Left forelimb (tissue), 1 donor: ENCODE measurements at places on chromosomes 12 and 14.

DNA sequence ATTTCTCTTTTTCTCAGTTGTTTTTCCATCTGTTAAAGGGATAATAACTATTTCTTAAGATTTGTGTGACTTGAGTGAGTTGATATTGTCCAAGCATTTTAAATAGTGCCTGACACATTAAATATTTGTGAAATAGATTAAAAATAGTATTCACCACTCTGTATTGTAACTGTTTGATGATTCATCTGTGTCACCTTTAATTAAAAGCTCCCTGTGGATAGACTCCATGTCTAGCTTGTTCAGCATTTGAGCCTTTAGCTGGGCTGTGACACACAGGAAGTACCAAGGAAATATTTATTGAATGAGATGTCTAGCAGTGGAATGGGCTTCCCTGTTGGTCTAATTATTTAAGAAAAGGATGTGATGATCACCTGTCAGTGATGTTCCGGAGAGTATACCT is 1.8 kb upstream of the GLIPR1L2 start:
- DNase-seq, result no peak

- DNase-seq, result no peak
These were observed 72.3 kb upstream of the KRAS start for GRCh38 chr12:25322918-25323531.

- DNase-seq, result no peak
These were observed 20.2 kb upstream of the P2RX4 start for GRCh38 chr12:121189619-121190155.

GRCh38 chr12:130394906-130395305 is 57.2 kb downstream of the PIWIL1 start:
- no peak for DNase-seq

DNA sequence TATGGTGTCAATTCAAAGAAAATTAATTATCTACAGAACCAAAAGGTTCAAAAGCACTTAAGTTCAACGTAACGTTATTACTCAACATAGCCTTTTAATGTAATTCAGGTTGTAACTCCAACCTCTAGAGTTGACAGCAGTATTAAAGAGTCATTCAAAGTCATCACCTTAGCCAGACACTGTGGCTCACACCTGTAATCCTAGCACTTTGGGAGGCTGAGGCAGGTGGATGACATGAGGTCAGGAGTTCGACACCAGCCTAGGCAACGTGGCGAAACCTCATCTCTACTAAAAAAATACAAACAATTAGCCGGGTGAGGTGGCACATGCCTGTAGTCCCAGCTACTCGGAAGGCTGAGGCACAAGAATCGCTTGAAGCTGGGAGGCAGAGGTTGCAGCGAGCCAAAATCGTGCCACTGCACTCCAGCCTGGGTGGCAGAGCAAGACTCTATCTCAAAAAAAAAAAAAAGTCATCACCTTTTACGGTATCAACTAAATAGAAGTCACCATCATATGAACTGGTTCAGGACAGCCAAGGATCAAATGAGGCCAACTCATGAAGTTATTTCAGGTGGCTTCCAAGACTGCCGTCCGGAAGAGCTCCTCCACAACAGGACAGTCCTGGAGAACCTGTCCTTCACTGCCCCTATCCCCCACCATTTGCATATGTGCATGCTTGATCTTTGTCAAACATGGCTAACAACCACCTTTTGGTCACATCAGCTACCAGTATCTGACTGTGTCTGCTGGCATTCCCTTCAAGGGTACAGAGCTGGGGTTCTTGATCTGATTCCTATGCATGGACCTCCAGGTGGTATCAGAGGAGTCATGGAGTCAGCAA is 4.2 kb downstream of the PPTC7 start:
- DNase-seq, result no peak

DNA sequence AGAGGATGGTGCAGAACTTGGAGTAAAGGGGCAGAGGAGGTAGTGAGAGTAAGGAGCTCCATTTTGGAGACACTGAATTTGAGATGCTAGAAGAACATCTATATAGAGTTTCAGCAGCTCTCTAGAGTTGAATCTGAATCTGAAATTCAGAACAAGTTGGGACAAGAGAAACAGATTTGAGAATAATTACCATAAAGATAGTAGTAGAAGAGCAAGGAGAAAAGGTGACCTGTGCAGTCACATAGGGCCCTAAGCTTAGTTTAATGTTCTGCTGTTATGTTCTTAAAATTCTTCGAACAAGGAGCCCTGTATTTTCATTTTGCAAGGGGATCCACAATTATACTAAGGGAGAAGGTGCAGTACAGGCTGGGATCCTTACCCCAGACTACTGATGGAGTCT is 7.4 kb downstream of the REM2 start:
- DNase-seq, result no peak

GRCh38 chr12:1666685-1667162 is 24.1 kb upstream of the ADIPOR2 start:
- no peak for DNase-seq

DNA sequence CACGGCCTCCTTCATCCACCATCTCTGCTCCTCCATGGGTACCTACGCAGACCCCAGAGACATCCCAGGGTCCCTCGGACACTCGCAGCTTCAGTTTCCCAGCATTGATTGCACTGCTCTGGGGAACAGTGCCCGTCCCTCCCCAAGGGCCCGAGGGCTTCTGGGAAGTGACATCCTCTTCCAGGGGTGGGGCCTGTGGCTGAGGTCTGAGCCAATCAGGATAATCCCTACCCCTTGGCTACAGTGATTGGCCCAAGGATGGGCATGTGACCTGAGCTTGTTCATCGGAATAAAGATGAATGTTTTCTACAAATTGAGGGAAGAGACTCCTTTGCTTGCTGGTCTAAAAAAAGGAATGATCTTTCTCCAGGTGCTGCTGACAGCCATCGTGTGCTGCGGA is 37.3 kb upstream of the MYL2 start:
- no peak for DNase-seq

DNA sequence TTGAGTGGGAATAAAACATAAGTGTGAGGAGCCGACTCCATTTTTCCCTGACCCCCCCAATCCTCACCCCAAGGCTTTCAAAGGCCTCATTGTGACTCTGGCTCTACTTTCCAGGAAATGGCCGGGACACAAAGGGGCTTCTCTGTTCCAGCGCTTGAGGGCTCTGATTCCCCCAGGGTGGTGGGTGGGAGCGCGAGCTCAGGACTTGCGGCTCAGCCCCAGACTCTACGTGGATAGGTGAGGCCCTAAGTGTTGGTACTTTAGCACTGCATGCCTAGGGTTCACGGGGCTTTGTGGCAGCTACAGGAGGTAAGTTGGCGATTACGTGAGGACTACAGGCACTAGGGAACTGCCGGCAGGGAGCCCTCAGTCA is 553 bp downstream of the CNPY2 start:
- no peak for DNase-seq

DNA sequence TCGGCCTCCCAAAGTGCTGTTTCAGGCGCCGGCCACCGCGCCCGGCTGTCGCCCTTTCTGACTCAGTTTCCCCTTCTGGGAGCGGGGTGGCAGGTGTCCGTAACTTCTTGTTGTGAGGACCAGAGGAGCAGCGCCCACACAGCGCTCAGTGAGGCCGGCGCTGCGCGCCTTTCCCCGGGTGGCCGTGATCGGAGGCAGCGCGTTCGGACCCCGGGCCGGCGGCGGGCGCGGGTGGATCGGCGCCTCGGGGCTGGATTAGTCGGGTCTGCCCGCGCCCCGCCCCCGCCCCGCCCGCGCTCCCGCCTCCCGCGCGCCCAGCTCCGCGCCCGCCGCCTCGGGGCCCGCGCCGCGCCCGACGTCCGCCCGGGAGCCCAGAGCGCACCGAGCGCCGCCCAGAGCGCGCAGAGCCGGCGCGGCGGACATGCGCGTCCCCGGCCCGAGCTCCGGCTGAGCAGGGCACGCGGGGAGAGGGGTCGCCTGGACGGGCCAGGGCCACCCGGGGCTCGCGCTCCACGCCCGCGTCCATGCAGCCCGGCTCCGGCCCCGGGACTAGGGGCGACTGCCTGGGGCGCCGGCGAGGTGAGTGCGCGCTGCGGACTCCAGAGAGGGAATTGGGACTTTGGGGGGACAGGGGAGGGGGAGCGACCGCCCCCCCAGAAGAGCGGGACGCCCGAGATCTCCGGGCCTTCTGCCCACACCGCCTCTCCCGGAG is 50.6 kb downstream of the LRCOL1 start:
- peak; percentile 80 for DNase-seq

DNA sequence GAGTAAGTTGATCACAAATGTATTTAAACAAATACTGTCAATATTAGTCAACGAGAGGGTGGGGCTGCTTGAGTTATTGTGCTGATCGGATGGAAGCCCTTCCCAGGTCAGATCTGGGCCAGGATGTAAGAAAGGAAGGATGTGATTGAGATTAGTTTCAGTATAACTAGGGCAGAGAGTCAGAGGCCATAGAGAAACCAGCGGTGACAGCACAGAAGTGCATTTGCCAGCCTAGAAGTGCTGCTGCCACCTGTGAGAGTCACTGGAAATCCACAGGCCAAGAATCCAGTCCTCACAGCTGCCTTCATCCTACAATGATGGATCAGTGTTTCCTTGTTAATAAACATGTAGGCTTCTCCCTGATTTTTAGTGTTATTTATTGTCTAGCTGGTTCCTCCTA is 9.8 kb upstream of the FERMT2 start:
- DNase-seq, result no peak

DNA sequence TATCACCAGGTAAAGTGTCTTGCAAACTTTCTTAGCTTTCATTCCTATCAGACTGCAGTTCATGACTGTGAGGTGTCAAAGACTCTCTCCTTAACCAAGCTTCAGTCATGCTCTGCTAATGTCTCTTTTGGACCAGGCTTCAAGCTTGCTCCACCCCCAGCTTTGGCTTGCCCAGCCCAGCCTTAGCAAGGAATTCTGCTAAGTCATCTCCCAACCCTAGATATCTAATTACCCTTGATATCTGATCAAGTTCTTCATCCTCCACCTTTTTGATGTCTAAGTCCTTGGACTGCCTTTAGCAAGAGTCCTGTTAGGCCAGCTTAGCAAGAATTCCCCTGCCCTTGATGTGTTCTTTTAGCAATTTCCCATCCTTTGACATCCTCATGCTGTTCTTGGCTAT is 108.9 kb upstream of the FGD4 start:
- DNase-seq, result no peak

DNA sequence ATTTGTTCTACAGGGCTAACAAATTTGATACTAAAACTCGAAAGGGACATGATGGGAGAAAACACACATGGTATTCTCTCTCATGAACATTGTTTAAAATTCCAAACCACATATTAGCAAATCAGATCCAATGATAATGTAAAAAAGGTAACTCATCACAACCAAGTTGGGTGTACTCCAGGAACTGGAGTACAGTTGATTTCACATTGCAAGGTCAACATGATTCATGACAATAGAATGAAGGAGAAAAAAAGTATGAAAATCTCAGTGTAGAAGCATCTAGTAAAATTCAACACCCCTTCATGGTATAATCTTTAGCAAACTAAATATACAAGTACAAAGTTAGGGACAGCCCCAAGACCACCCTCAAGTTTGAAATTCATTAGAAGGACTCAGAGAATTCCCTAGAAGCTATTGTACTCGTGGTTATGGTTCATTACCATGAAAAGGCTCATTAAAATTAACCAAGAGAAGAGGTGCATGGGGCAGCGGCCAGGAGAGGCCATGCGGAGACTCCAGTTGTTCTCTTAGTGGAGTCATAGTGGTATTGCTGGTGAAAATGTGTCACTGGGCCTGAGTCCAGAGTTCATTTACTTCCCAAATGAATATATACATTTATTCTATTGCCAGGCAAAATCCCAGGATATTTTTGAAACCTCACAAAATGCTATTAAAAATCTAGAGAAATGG is 3.1 kb upstream of the CDCA4 start:
- DNase-seq, result no peak
